Stimulated activated CD8-positive, alpha-beta memory T cell treated with anti-CD3 and anti-CD28 coated beads, Interleukin-15, amount 100 ng/mL, for 4 hours (primary cell): ENCODE measurements at places on chromosomes 11 and 22.

- DNase-seq = no peak
Measured at GRCh38 chr11:73203322-73203721, 14.8 kb upstream of the P2RY2 start.

- no peak for DNase-seq
Measured at GRCh38 chr11:120605469-120605868, 93.9 kb downstream of the GRIK4 start.

DNA sequence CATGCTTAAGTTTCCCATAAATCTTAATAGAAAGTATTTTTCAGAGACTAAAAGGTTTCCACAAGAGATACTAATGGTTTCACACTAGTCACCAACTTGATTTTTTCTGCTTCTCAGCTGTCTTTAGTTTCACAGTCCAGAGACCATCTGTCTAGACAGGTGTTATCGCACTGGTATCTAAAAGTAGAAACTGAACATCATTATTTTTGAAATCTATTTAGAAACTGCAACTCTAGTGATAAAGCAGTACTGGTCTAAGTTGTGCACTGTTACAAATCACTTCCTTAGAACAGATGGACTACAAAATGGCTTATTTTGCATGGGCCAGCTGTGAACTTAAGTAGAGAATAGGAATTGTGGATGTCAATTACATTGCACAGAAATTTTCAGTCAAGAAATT lies 78.0 kb downstream of the CNTN5 start:
- no peak for DNase-seq

DNA sequence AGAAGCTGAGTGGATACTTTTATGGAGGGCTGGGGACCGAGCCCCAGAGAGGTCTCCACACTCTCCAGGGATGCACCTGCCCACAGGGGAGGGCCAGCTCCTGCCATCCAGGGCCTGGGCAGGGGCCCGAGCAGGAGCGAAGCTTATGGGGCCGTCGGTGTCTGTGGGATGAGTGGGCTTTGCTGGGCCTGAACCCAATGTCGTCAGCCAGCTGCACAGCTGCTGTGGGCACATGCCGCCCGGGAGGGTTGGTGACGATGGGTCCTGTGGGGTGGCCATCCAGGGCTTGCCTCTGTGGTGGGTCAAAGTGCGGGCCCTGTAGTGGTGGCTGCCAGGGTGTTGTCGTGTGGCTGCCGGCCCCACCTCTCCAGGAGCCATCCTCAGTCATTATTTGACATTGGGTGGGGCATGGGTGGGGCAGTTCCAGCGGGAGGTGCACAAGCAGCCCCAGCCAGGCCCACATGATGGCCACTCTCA lies 447.1 kb downstream of the TBC1D22A start:
- no peak for DNase-seq

DNA sequence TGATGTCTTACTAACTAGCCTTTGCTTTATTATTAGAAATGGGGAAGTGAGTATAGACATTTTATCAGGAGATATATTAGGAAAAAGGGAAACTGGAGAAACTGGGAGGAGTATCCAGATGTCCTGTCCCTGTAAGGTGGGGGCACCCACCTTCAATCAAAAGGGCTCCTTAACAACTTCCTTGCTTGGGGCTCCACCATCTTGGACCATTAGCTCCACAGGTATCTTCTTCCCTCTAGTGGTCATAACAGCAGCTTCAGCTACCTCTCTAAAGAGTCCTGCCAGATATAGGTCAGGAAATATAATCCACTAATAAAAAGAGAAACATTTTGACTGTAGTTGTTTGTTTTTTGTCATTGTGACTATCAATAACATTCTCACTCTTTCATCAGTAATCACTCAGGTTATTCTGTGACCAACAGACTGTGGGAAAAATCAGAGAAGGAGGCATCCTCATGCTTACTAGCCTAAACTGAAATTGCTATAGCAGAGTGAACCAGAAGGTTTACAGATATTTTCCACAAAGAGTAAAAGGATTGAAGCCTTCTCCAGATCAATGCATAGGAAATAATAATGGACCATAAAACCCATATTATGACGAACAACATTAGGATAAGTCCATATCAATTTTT lies 10.4 kb downstream of the OR51B4 start:
- no peak for DNase-seq

GRCh38 chr22:20432244-20432686 lies 5.4 kb downstream of the SCARF2 start:
- no peak for DNase-seq

GRCh38 chr22:45671783-45672563 lies at the start of gene ATXN10:
Gene ATXN10 (plus strand): TSS chr22:45671834. CDS start chr22:45672064, 230 bp downstream.
- peak; percentile 22 for DNase-seq

DNA sequence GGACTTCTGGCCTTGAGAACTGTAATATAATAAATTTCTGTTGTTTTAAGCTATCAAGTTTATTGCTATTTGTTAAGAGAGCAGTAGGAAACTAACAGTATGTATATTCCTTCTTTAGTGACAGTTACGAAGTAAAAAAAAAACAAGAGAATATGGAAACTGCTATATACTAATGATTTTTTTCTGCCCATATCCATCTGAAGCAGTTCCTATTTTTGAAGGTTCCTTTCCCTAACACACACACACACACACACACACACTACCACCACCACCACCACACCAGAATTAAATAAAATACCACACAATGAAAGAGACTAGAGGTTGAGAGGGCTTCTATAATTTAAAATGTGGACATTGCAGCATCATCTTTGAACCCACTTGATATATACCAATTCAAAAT lies 44.4 kb upstream of the CARD18 start:
- no peak for DNase-seq

- peak; percentile 81 for DNase-seq
Measured at GRCh38 chr22:24134090-24134846, 47.0 kb upstream of the SUSD2 start.

DNA sequence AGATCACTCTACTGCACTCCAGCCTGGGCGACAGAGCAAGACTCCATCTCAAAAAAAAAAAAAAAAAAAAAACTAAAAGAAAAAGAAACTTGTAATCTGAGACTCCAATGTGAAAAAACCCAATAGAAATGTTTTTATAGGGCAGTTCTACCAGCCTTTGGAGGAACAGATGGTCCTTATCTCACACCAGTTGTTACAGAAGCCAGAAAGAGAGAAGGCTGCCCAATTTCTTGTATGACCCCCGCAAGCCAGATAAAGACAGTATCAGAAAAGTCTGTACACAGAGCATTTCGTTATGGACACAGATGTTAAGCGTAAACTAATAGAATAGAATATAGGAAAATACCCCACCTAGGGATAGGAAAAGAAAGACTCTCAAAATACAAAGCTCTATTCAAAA lies 11.3 kb upstream of the TSGA10IP start:
- DNase-seq = no peak

DNA sequence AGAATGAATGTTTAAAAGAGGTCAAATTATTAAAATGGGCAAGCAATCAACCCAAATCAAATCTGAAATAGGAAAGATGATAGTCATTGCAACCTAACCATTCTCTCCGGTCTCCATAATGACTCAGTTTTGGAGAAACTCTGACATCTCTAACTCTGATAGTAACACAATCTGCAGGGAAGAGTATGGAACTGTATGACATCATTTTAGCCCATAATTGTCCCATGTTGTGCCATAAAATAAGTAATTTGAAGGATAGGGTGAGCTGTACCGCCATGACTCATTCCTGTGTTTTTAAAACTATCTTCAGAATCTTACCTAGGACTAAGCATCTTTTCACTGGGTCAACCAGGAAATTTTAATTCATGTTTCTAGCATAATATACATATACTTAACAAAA lies 350.8 kb downstream of the DLG2 start:
- DNase-seq = no peak

GRCh38 chr11:32527261-32528175 lies 56.1 kb upstream of the EIF3M start:
- DNase-seq = no peak

DNA sequence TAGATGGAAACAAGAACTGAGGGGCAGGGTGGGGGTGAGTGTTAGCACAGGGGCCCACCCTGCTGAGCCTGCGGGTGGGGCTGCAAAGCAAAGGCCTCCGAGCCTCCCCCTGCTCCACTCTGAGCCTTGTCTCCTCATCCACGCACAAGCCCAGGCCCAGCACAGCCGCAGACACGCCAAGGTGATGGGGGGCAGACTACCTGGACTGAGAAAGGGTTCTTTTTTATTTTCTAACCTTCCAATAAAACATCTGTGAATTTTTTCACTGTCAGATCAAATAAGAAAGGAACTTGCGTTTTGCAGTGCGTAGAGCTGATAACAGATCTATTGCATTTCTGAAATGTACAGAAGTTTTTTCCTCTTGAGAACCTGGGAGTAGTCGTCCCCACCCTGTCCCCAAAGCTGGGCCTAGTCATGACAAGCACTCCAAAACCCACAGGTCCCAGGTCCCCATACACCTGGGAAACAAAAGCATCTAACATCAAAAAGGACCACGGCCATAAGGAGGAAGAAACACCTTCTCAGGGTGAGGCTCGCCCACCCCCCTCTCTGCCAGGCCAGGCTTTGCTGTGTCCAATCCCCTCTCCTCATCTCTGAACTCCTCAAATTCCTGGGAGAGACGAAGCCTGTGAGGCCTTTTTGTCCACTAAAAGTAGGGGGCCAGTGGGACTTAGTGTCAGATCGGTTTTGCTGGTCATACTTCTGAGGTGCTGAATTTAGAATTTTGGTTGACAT lies 22.7 kb upstream of the CD5 start:
- DNase-seq = no peak

DNA sequence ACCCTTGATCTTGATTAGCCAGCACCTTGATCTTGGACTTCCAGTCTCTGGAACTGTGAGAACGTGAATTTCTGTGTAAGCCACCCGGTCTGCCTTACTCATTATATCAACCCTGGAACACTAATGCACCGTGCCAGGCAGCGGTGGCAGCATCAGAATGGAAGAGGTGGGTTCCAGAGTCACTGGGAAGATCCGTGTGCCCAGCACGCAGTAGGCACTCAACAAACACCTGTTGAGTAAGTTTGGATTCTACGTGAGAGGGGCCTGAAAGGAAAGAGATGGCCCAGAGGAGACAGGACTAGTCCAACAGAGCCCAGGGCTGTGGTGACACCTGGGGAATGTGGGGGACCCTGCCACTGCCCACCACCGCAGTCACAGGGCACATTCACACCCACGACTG lies 6.6 kb upstream of the UPK3A start:
- no peak for DNase-seq

- DNase-seq = no peak
Measured at GRCh38 chr11:72642043-72642883, 32.0 kb downstream of the PDE2A start.

DNA sequence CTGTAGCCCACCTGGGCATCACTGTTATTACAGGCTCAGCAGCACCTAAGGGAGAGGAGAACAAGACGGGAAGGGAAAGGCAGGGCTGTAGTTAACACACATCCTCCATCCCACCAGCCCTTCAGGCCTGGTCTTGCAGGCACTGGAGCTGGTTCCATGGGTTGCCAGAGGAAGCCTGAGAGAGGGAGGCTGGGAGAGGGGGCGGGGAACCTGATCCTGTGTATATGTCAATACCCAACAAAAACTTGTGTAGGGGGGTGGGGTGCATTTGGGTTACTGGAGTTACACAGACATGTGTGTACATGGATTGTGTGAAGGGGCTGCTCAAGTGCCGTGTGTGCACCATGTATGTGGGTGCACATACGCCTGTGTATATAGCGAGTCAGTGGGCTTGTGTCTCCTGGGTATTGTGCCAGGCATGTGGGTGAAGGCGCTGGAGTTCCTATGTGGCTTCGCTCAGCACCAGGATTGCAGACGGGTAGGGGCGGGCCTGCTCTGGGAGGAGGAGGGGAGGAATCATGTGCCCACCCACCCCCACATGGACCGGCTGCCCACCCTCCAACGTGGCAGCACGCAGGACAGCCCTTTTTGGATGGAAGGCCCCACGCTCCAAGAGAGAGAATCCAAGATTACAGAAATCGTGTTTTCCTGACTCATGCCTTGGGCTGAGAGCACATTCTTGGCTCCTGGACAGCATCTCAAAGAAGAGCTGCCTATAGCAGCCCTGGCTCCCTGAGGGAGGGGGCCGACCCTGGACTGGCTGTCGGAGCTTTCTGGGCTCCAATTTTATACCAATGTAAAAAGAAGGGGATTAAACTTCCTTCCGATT lies 4.2 kb upstream of the SERPINH1 start:
- no peak for DNase-seq

- DNase-seq = no peak
Measured at GRCh38 chr11:70024773-70025045, 53.4 kb upstream of the ANO1 start.

- DNase-seq = no peak
Measured at GRCh38 chr22:19810381-19811201, 44.1 kb downstream of the GNB1L start.

DNA sequence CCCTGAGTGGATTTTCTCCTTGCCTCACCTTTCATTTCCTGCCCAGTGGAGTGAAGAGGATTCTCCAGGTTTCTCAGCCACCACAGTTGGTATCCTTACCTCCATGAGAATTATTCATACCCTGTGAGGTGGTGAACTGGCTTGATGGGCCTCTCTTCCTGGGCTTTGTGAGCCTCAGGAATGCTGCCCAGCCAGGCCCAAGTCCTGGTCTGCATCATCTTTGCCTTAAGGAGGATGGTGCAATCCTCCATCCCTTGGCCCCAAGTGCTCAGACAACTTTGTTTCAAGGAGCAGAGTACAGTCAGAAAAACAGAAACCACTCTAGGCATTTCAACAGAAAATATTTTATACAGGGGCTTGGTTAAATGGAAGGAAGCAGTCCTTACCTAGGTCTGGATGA lies 114.2 kb upstream of the CADM1 start:
- no peak for DNase-seq

- DNase-seq = no peak
Measured at GRCh38 chr11:103480421-103480820, 371.2 kb downstream of the DYNC2H1 start.

DNA sequence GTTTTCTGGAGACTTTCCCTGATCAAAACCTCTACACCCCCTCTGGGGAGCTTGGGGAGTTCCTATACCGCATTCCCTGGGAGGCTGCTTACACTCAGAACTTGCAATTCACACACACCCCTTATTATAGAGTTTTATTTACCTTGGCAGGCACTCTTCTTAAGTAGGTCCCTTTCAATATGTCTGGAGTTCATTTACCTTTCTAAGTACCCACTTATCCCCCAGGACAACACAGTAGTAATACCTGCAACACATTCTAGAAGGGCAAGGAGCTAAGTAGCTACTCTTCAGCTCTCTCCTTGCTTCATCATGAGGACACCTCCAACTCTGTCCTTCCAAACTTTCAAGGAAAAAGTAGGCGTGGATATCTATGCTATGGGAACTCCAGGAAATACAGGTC lies 127.8 kb upstream of the ANO3 start:
- DNase-seq = no peak

DNA sequence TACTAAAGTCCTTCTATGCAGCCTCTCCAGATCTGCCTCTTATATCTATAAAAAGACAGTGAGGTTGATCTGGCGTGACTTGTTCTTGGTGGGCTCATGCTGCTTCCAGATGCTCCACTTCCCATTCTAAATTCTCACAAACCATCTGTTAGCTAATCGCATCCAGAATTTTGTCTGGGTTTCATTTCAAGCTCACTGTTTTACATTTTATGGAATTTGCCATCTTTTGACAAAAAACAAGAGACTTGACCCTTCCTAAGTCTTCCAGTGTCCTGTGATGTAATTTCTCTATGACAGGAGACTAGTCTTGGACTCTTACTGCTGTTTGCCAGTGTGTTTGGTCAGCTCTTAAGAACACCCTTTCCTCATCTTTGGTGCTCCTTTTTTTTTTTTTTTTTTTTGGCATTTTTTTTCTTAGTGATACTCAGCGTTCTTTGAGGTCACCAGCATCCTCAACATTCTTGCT lies 23.0 kb downstream of the CRKL start:
- DNase-seq = no peak
